Lower lobe of right lung (tissue), 2 donors: ENCODE measurements at places on chromosomes 6 and 20. TPM values are rescaled to one million over a fixed set of nuclear protein-coding genes. Genes with fewer than 3 reads are reported as not detected.

DNA sequence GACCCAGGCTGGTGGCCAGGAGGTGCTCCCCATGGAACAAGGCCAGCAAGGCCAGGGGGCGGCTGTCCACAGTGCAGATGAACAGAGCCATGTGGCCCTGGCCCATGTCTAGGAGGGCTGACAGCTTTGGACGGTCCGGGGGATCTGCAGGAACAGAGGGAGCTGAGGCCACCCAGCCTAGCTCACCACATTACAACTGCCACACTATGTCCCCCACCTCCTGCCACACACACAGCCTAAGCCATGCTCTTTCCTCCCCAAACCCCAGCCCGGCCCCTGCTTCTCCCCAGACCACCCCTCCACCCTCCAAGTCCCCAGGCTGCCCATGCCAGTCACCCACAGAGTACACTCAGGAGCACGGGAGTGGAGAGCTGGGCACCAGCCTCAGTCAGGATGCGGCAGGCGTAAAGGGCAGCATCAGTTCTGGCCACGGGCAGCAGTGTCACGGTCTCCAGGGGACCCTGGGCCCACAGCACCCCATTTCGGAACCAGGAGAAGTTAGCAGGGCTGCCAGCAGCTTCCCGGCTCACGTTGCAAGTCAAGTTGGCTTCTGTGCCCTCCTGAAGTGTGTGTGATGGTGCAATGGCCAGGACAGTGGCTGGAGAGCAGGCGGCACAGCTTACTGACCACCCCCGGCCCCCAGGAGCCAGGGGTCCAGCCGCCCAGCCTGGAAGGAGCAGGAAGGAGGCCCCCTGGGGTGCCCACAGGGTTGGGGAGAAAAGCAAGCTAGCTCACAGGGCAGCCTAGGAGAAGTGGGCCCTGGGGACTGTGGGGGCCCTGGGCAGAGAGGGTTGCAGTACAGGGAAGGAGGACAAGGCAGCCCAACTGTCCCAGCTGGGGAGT, 15.2 kb upstream of the ADAM33 start:
- no peaks in the 10 kb centered on the region for H3K4me1 ChIP-seq
- H3K4me3 ChIP-seq: no peak overlapping the region
- no peak overlapping the region for H3K27ac ChIP-seq
- H3K27me3 ChIP-seq: no peaks in the 10 kb centered on the region

Gene GPLD1
- total RNA-seq: 3.6 TPM

Gene WFDC5
- total RNA-seq: 1.6 TPM

- H3K27ac ChIP-seq: no peak overlapping the region
- H3K27me3 ChIP-seq: no peaks in the 10 kb centered on the region
- H3K4me3 ChIP-seq: no peak overlapping the region
Measured at GRCh38 chr6:75150685-75151412, 55.0 kb downstream of the COL12A1 start.

- no peak overlapping the region for H3K4me3 ChIP-seq
- no peaks in the 10 kb centered on the region for H3K36me3 ChIP-seq
- H3K27me3 ChIP-seq: no peaks in the 10 kb centered on the region
- peaks cover 8% of the 10 kb centered on the region for H3K4me1 ChIP-seq
- DNase-seq: no peak
Measured at GRCh38 chr20:341682-342081, 5.2 kb upstream of the NRSN2 start.
